ENCODE measurements at places on chromosomes 3 and 15.

DNA sequence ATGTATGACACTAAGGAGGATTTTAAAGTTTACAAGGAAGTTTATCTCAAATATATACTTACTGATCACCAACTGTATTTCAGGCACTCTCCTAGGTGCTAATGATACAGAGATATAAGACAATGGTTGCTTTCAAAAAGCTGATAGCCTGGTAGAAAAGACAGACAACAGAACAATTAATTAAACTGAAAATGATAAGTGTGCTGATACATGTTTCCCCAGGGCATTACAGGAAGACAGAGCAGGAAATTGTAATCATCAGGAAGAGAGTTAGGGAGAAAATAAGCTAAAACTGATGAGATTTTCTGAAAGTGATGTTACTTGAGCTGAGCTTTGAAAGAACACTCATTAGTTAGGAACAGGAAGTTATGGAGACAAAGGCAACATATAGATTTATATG, 229.7 kb downstream of the RSRC1 start:
- no peak for DNase-seq

DNA sequence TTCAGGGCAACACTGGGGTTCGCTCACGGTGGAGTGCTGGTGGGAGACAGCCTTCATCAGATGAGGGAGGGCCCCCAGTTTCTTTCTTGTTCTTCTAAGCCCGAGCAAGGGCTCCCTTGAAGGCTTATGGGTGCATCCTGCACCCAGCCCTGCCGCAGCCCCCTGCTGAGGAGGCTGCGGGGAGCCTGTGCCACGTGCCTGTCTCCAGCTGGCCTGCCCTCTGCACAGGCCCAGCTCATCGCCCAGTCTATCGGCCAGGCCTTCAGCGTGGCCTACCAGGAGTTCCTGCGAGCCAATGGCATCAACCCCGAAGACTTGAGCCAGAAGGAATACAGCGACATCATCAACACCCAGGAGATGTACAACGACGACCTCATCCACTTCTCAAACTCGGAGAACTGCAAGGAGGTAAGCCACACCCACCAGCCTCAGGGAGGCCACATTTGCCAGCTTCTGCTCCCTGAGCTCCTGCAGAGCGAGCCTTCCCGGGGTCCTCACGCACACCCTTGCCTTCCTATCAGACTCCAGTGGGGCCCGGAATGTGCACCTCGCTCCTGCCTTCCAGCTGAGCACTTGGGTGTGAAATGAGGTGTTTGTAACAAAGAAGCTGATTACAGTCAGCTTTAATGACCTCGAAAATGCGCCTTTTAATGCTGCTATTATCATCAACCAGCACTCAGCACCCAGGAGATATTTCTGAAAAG, 164.3 kb downstream of the NSMCE3 start:
- no peak for DNase-seq

GRCh38 chr3:187290503-187290902, 1.0 kb downstream of the MASP1 start:
- DNase-seq = no peak

DNA sequence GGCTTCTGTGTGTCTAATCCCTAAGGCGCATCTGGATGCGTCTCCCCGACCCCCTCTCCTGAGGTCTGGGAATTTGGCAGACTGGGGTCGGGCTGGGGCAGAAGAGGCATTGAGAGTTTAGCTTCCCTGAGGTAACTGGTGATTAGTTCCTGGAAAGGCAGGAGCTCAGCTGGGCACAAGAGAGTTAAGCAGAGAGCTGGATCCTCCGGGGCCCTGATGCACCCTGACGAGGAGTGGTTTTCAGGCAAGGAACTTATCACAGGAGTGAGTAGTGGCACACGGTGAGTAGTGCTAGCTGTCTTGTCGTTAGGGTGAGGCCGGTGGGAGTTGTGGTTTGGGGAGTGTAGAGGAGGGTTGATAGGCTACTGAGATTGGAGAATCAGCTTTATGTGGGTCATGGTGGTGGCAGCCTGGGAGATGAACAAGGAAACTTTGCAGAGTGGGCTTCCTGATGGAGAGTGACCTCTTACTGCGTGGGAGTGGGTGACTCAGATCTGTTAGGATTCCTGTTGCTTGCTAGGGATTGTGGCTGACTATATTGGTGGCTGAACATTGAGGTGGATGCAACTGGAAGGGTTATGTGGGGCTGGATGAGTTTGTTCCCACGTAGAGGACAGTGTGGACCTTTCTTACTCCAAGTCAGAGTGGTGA, 897 bp downstream of the RAD54L2 start:
- DNase-seq = no peak

GRCh38 chr3:59978979-59979378, 929.2 kb upstream of the CFAP20DC start:
- no peak for DNase-seq

- DNase-seq = peak; percentile 39
Measured at GRCh38 chr15:100958326-100959065, 39.3 kb downstream of the LRRK1 start.

GRCh38 chr3:46926039-46926438, 48.5 kb downstream of the PTH1R start:
- no peak for DNase-seq

DNA sequence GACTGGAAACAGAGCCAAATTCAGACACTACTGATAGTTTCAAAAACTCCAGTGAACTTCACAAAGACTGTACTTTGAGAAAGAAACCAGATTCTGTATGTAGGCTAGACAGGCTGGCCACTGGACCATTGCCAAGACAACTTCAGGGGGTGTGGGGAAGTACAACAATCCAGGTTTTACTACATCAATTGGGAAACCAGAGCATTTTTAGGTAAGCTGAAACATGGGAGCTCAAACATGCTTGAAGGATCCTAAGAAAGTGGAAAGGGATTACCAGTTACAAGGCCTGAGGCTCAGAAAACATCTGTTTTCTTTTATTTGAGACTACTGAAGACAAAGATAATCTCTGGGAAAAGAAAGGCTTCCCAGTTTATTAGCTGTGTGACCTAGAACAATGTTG, 26.9 kb upstream of the ZNF280D start:
- no peak for DNase-seq

DNA sequence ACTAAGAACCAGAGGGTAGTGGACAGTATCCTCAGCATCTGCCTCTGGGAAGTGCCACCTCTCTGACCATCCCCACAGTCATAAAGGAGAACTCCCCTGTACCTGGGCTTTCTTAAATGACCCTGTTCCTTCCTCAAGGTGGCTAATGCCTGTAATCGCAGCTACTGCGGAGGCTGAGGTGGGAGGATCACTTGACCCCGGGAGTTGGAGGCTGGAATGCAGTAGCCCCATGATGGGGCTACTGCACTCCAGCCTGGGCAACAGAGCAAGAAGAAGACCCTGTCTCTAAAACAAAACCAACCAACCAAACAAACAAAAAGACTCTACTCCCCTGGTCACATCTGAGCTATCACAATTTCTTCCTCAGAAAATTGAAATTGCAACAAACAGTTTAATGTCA, 848 bp upstream of the BUB1B start:
- DNase-seq = no peak

GRCh38 chr15:51327081-51327480, 11.3 kb downstream of the CYP19A1 start:
- no peak for DNase-seq

DNA sequence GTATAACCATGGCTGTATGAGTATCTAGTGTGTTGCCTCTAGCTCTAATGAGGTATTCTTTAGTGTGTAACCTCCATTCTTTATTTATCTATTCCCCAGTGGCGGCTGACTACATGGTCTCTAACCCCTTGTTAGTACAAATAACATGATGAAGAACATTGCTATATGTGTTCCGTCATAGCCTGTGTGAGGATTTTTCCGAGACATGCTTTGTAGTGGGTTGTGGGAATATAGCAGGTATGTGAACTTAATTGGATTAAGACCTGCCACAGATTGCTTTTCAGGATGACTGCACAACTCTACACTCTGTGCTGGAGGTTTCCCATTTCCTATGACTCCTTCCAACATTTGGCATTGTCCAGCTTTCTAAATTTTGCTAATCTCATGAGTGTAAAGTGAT, 563.4 kb downstream of the ROBO1 start:
- no peak for DNase-seq

GRCh38 chr15:87268675-87269074, 987.9 kb downstream of the NTRK3 start:
- no peak for DNase-seq

- no peak for DNase-seq
Measured at GRCh38 chr15:67358812-67359211, 104.2 kb downstream of the IQCH start.

DNA sequence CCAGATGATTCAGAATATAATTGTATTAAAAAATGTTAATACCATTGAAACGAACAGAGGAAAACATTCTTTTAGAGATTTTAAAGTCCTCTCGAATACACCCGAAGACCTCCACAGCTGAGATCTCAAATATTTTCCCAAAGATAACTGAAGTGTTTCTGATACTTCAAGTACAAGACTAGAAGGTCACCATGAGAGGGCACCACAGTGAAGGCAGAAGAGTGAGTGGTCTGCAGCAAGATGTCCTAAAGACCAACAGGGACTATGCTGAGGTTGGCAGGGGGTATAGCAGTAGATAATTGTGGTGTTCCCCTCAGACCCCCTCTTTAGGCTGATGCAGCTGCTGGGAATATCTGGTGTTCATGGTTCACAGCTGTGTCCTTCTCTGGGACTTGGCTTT, 156.5 kb downstream of the PDCD6IP start:
- no peak for DNase-seq

- DNase-seq = no peak
Measured at GRCh38 chr3:40843851-40844548, 319.2 kb downstream of the ZNF621 start.

All from GF-D8 (cell line).